ENCODE measurements at places on chromosomes 4 and X.

DNA sequence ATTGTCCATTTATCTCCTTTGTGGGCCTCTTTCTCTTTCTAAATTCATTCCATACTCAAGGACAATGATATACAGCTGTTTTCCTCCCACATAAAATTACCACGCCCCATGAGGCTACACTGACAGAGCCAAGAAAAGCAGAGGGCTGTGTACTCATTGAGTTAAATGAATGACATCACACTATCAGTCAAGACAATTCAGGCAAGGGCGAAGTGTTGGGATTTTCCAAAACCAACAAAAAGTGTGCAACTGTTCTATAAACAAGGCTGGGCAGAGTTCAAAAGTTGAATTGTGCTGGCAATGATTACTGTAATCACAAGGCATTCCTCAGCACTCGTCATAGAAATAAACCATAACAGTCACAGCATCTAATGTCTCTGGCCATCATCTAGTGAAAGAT lies 799.6 kb upstream of the DIAPH2 start:
- DNase-seq: no peak

DNA sequence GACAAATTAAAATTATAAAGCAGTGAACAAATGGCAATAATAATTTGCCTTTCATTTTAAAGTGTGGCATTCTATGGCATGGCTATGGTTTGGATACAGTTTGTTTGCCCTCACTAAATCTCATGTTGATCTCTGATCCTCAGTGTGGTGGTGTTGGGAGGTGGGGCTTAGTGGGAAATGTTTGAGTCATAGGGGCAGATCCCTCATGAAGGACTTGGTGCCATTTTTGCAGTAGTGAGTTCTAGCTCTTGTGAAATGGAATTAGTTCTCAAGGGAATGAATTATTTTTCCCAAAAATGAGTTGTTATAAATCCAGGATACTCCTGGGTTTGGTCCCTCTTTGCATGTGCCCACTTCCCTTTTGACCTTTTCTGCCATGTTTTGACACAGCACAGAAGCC lies 181.4 kb downstream of the AMELX start:
- DNase-seq: no peak

- DNase-seq: no peak
Observed at GRCh38 chrX:129227366-129227765, 295.9 kb downstream of the SMARCA1 start.

- DNase-seq: no peak
Observed at GRCh38 chrX:20507901-20508620, 241.4 kb upstream of the RPS6KA3 start.

DNA sequence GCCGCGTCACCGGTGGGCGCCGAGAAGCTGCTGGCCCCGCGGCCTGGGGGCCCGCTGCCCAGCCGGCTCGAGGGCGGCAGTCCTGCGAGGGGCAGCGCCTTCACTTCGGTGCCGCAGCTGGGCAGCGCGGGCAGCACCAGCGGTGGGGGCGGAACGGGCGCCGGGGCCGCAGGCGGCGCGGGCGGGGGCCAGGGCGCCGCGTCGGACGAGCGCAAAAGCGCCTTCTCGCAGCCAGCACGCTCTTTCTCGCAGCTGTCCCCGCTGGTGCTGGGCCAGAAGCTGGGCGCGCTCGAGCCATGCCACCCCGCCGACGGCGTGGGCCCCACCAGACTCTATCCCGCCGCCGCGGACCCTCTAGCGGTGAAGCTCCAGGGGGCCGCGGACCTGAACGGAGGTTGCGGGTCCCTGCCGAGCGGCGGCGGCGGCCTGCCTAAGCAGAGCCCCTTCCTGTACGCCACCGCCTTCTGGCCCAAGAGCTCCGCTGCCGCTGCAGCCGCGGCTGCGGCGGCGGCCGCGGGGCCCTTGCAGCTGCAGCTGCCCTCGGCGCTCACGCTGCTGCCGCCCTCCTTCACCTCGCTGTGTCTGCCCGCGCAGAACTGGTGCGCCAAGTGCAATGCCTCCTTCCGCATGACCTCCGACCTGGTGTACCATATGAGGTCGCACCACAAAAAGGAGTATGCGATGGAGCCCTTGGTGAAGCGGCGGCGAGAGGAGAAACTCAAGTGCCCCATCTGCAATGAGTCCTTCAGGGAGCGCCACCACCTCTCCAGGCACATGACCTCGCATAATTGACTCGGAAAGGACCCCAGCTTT lies 5.6 kb downstream of the PRDM8 start:
- DNase-seq: no peak

Data from C1 segment of cervical spinal cord (tissue), 14 donors.